H9 (cell line): ENCODE measurements at places on chromosomes 4 and X. TPM values are rescaled to one million over a fixed set of nuclear protein-coding genes. Genes with fewer than 3 reads are reported as not detected.

C4orf50 gene
- total RNA-seq = 0.17 and 0.18 TPM in 2 replicates

MAGEA2 gene
- 0.13 and 0.22 TPM in 2 replicates for total RNA-seq

ESX1 gene
- not detected in 2 replicates for total RNA-seq

RASL11B gene
- 28.3 and 30.0 TPM in 2 replicates for total RNA-seq

MSX1 gene
- total RNA-seq = not detected in 2 replicates

TEX13C gene
- total RNA-seq = 0.24 and 0.26 TPM in 2 replicates

UGT8 gene
- 13.6 and 15.7 TPM in 2 replicates for total RNA-seq

GPR82 gene
- total RNA-seq = not detected in 2 replicates

ARHGAP6 gene
- total RNA-seq = 0.07 and 0.15 TPM in 2 replicates

STBD1 gene
- total RNA-seq = 1.1 TPM in 2 replicates

ARHGEF6 gene
- 3.6 and 3.7 TPM in 2 replicates for total RNA-seq

EDA2R gene
- total RNA-seq = 6.6 and 8.3 TPM in 2 replicates

TGIF2LX gene
- not detected in 2 replicates for total RNA-seq

AR gene
- total RNA-seq = 3.5 TPM in 2 replicates

TLR6 gene
- 0.07 and 0.11 TPM in 2 replicates for total RNA-seq

OTUD6A gene
- total RNA-seq = 0.18 TPM in 1 of 2 replicates, not detected in the other

CUL4B gene
- total RNA-seq = 44.9 and 48.4 TPM in 2 replicates

AWAT2 gene
- total RNA-seq = not detected in 2 replicates

RBMXL3 gene
- not detected in 2 replicates for total RNA-seq

MAGEB2 gene
- 0.13 and 0.18 TPM in 2 replicates for total RNA-seq

ANXA5 gene
- total RNA-seq = 231 and 234 TPM in 2 replicates

SHROOM4 gene
- total RNA-seq = 1.9 and 2.1 TPM in 2 replicates

RHOXF2B gene
- not detected in 2 replicates for total RNA-seq

UBE2A gene
- 54.7 and 54.8 TPM in 2 replicates for total RNA-seq

CORIN gene
- total RNA-seq = 0.09 and 0.39 TPM in 2 replicates

PAGE1 gene
- not detected in 2 replicates for total RNA-seq

CTSO gene
- 0.81 and 1.1 TPM in 2 replicates for total RNA-seq

PPP4R3C gene
- not detected in 2 replicates for total RNA-seq

C4orf46 gene
- 19.6 and 22.0 TPM in 2 replicates for total RNA-seq

AFM gene
- not detected in 2 replicates for total RNA-seq

CDS1 gene
- 7.5 TPM in 2 replicates for total RNA-seq

CXCL11 gene
- total RNA-seq = not detected in 2 replicates

PDGFRA gene
- total RNA-seq = 6.6 and 6.8 TPM in 2 replicates

IQCM gene
- 0.15 TPM in 2 replicates for total RNA-seq

TMSB15C gene
- 1.8 and 2.0 TPM in 2 replicates for total RNA-seq

FAM50A gene
- total RNA-seq = 56.7 and 57.4 TPM in 2 replicates

GCNA gene
- 0.48 and 0.96 TPM in 2 replicates for total RNA-seq

NSUN7 gene
- total RNA-seq = 15.6 and 15.9 TPM in 2 replicates

ATP8A1 gene
- total RNA-seq = 5.1 and 5.7 TPM in 2 replicates

SPANXB1 gene
- not detected in 2 replicates for total RNA-seq

TASL gene
- not detected in 2 replicates for total RNA-seq

CLOCK gene
- total RNA-seq = 14.3 and 16.2 TPM in 2 replicates

TKTL1 gene
- not detected in 2 replicates for total RNA-seq

MAP9 gene
- 15.4 and 16.0 TPM in 2 replicates for total RNA-seq

PLAC8 gene
- 0.90 and 1.6 TPM in 2 replicates for total RNA-seq

EVC2 gene
- 7.1 and 7.8 TPM in 2 replicates for total RNA-seq

S100P gene
- total RNA-seq = not detected in 2 replicates

SLC9B1 gene
- 0.59 and 2.0 TPM in 2 replicates for total RNA-seq

FAM13A gene
- 12.7 and 12.9 TPM in 2 replicates for total RNA-seq

HOPX gene
- not detected in 2 replicates for total RNA-seq

NDST4 gene
- total RNA-seq = not detected in 2 replicates

INTS6L gene
- total RNA-seq = 7.4 and 7.8 TPM in 2 replicates

BEX1 gene
- total RNA-seq = 48.1 and 51.7 TPM in 2 replicates

USP11 gene
- 150 and 153 TPM in 2 replicates for total RNA-seq

POU4F2 gene
- not detected in 2 replicates for total RNA-seq
